ENCODE measurements at places on chromosomes 2 and 18.
A peak's percentile ranks its signal among the peaks of the same experiment; 100 is the strongest.

DNA sequence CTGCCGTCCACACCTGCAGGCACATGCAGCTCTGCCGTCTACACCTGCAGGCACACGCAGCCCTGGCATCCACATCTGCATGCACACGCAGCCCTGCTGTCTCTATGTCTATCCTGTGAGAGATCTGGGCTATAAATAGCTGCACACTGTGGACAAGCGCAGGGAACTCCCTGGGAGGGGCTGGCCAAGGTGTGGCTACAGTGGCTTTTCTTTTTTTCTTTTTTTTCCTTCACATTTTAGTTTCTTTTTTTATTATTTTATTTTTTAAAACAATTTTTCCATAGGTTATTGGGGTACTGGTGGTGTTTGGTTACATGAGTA lies 42.0 kb downstream of the TMEM182 start:
- no peak for DNase-seq

GRCh38 chr2:60163691-60164090 lies 389.8 kb downstream of the BCL11A start:
- DNase-seq, result no peak

- DNase-seq, result no peak
These were observed 81.2 kb downstream of the ADD2 start for GRCh38 chr2:70686577-70687460.

- no peak for DNase-seq
These were observed 190.4 kb upstream of the STK17B start for GRCh38 chr2:196361606-196362326.

- no peak for DNase-seq
These were observed 33.9 kb downstream of the RPL37A start for GRCh38 chr2:216532562-216532961.

DNA sequence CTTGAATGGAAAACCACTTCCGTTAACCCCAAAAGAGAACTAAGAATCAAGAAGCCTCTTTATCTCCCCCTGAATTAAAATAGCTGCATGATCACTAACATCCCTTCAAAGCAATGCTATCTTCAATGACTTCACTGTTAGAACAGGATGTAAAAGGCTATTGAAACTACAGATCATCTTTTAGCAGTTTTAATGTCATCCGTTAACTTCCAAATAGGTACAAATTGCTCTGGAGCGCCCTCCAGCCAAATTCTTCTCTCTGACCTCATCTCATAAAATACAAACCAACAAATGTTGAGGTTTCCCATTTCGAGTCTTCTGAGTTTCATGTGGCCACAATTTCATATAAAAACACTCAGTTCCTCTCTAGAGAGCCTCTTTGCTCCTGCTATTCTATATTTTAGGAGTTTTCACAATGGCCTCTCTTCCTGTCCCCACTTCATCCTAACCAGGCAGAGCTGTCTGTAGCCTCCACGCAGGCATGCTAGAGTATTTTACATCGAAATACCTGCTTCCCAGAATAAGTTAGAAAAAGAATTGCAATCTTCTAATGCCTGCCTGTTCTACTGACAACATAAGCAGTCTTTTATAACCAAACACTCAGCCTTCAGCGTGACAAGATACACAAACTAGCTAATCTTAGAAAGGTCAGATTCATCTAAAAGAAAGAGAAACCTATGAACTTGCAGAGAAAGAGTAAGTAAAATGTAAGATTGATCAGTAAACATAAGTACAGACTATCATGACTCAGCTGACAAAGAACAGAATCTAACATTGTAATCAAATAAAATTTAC lies 37.9 kb downstream of the B4GALT6 start:
- no peak for DNase-seq

- no peak for DNase-seq
These were observed 27.0 kb downstream of the OSR1 start for GRCh38 chr2:19331450-19331849.

- no peak for DNase-seq
These were observed 24.6 kb downstream of the CTLA4 start for GRCh38 chr2:203892207-203892606.

- DNase-seq, result no peak
These were observed 47.8 kb upstream of the SPOPL start for GRCh38 chr2:138453815-138454214.

DNA sequence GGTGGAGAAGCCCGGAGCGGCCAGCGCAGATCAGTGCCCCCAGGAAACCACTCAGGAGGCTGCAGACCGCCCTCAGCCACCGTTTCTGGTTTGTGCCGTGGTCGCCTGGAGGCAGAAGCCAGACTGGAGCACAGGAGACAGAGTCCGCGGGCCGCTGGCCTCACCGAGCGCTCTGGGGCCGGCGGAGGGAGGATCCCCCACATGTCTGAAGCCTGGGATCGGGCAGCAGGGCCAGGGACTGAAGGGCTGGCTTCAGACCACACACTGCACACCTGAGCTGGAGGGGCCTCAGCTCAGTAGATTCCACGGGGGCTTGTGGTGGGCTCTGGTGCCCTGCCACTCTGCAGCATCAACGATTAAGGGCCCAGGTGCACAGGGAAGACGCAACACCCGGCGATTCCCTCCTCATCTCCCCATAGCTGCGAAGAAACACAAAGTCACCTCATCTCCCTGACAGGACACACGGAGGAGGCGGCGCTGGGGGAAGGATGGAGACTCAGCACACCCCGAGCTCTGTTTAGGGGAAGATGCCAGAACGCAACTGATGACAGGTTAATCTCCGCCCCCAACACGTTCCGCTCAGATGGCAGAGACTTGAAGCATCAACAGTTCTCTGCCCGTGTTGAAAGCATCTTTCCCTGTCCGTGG lies 408.1 kb downstream of the GALR1 start:
- DNase-seq, result no peak

DNA sequence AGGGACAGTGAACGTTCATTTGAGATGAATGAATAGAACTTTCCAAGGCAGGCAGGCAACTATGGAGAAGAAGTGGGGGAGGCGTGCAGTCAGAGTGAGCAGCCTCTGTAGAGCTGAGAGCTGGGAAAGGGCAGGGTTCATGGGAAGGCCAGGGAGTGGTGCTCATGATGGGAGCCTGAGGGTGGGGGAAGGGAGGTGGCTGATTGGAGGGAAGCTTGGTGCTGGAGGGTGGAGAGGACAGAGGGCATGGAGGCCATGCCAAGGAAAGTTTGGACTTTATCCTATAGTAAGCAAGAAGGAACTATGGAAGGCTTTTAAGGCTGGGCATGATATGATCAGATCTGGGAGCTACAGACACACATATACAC lies 47.6 kb upstream of the LGALSL start:
- DNase-seq, result no peak

- DNase-seq, result no peak
These were observed 32.3 kb downstream of the SPAST start for GRCh38 chr2:32095671-32096070.

GRCh38 chr2:112433932-112434730 lies 686 bp upstream of the RGPD8 start:
- no peak for DNase-seq

DNA sequence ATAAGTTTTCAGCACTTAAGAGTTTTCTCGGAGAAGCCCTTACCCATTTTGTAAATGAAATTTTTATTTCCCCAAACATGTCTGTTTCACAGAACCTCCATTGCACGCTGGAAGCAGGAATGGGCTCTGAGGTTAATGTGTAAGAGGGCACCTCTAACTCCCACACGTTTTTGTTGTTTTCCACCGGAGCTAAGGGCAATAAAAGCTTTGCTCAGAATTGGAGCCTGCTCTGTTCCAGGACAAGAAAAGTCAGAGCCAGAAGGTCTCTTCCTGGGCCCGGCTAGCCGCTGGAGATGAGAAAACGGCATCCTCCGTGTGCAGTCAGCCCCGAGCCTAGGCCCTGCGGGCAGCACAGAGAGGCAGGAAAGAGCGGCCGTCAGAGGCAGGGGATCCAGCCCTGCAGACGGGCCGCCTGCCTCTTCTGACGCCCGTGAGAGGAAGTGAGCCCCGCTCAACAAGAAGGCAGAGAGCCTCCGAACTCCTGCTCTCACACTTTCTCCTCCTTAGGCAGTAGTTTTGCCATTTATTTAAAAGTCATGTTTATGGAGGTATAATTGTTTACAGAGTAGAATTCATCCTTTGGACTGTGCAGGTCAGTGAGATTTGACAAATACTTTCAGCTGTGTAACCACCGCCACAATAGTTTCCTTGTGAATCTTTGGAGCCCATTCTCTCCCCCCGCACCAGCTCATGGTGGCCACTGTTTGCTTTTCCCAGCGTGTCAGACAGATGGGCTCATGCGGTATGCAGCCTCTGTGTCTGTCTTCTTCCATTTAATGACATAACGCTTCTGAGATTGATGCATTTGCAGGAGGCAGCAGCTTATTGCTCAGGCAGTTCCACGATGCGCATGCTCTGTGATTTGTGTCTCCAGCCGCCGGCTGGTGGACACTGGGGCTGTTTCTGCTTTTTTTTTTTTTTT lies 117.3 kb downstream of the GALR1 start:
- peak; percentile 89 for DNase-seq

DNA sequence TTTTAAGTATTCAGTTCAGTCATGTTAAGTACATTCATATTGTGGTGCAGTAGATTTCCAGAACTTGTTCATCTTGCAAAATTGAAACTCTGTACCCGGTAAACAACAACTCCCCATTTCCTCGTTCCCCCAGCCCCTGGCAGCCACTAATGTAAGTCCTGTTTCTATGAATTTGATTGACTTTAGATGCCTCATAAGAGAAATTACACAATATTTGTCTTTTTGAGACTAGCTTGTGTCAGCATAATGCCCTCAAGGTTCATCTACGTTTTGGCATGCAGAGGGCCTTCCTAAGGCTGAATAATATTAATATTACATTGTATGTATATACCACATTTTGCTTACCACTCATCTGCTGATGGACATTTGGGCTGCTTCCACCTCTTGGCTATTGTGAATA lies 30.9 kb downstream of the METTL21A start:
- no peak for DNase-seq

- no peak for DNase-seq
These were observed 10.1 kb downstream of the TRAF3IP1 start for GRCh38 chr2:238330391-238330790.

- DNase-seq, result no peak
These were observed 24.5 kb upstream of the CD28 start for GRCh38 chr2:203681978-203682377.

DNA sequence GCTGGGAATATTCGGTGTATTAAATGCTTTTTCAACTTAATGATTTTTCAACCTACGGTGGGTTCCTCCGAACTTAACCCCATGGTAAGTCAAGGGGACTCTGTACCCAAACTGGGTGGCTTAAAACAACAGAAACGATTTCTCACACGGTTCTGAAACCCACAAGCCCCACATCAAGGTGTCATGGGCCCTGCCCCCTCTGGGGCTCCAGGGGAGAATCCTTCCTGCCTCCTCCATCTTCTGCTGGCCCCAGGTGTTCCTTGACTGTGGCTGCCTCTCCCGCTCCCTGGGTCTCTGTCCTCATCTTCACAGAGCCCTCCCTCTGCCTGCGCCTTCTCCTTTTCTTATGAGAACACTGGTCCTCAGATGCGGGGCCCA lies 301.3 kb upstream of the SALL3 start:
- DNase-seq, result no peak

GRCh38 chr2:230942920-230943896 lies 18.2 kb upstream of the GPR55 start:
- DNase-seq, result peak; percentile 51

GRCh38 chr2:230956827-230957755 lies 32.0 kb upstream of the GPR55 start:
- DNase-seq, result no peak

DNA sequence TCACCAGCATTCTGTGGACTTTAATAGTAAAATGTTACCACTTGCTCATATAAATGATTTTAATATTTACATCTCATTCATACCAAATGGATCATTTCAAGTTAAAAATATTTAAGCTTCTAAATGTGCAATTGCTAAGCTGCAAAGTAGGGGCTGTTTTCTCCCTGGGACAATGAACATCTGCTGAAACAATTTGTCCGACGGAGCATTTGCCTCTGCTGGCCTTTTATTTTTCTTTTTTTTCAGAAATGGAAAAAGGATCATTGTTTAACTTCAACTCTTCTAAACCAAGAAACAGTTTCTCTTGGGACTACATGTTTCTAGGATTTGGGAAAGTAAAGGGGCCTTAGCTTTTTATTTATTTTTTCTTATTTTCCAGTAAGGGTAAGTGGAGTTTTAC lies 43.8 kb upstream of the ITPRID2 start:
- peak; percentile 46 for DNase-seq

DNA sequence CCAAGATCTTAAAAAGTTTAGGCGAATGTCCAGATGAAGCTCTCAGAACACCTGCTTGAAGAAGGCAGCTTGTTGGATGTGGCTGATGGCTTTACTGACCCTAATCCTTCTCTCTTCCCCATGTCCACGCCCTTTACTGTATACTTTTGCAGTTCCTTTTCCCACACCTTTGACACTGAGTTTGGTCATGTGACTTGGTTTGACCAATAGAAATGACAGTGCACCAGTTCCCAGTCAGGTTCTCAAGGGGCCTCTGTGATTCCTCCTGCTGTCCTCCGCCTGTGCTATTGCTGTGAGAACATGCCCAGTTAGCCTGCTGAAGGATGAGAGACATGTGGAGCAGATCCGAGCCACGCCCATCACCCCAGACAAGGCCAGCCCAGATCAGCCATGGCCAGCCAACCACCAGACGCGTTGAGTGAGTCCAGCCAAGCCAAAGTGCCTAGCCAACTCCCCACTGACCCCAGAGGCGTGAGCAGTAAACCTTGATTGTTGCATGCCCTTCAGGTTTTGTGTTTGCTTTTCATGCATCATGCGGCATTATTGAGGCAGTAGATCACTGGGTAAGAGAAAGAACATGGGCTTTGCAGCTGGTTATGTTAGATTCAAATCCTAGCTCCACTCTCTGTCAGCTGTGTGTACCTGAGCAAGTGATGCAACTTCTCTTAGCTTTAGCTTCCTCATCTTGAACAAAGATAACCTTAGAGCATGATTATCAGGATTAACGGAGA lies 258.0 kb upstream of the SIX2 start:
- no peak for DNase-seq

GRCh38 chr2:231425291-231425810 lies 29.8 kb downstream of the B3GNT7 start:
- DNase-seq, result no peak

Data from pons (tissue), 1 donor.